H1 (cell line): ENCODE measurements at places on chromosomes 2 and 18. TPM values are rescaled to one million over a fixed set of nuclear protein-coding genes. Genes with fewer than 3 reads are reported as not detected.

GRCh38 chr2:13354031-13354430 lies 637.3 kb downstream of the TRIB2 start:
- DNase-seq, result no peak

DNA sequence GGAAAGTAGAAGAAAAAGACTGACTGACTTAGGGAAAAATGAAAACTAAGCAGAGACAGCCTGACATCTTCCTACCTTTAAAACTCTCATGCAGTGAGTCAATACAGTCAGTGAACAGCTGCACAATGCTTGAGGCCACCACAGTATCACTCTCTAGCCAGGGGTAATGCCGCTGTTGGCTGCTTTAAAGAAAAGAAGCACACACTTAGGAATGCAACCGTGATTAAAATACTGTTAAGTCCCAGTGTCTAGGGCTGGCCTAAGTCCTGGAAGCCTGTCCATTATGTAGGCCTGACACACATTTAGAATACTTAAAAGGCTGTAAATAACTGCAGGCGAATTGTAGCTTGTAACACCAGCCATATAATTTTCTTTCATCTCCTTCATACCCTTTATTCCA lies 50.7 kb downstream of the SIGLEC15 start:
- no peak for DNase-seq

- no peak for DNase-seq
Measured at GRCh38 chr2:11807156-11808015, 61.0 kb downstream of the LPIN1 start.

GRCh38 chr2:100537918-100538317 lies 24.9 kb upstream of the PDCL3 start:
- DNase-seq, result peak; percentile 44

- DNase-seq, result no peak
Measured at GRCh38 chr2:186197955-186198354, 288.1 kb upstream of the ZC3H15 start.

DNA sequence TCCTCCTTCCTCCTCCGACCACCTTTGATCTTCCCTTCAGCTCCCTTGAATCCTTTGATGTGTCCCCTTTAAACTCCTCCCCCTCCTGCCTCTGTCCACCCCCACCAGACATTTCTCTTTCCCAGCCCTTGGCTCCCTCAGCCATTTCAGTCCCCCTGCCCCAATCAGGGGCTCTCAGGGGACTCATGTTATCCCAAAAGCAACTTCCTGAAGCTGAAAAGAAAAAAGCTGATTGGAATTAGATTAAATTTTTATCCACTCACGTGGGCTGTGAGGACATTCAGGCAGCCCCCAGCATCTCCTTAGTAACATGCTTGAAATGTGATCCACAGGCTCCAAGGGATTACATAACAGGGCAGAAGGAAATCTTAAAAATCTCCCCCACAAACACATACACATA lies 81.3 kb downstream of the NEURL3 start:
- no peak for DNase-seq

- no peak for DNase-seq
Measured at GRCh38 chr2:30643674-30644073, 163.6 kb downstream of the CAPN13 start.

- DNase-seq, result no peak
Measured at GRCh38 chr2:21452263-21452662, 328.5 kb downstream of the TDRD15 start.

DNA sequence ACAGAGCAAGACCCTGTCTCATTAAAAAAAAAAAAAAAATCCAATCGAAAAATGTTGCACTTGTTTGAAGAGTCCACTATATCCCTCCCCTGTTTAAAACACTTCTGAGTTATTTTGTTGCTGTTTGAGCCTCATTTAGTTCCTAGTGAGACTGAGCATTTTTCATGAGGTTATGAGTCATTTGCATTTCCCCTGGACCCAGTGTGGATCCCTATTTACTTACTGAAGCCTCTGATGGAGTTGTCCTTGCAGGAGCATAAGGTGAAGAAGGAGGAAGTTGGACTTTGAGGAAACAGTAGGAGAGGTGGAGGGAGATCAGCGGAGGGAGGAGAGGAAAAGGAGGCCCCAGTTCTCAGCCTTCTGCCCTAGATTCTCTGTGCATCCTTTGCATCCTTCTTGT lies 5.1 kb downstream of the CXCR1 start:
- no peak for DNase-seq

DNA sequence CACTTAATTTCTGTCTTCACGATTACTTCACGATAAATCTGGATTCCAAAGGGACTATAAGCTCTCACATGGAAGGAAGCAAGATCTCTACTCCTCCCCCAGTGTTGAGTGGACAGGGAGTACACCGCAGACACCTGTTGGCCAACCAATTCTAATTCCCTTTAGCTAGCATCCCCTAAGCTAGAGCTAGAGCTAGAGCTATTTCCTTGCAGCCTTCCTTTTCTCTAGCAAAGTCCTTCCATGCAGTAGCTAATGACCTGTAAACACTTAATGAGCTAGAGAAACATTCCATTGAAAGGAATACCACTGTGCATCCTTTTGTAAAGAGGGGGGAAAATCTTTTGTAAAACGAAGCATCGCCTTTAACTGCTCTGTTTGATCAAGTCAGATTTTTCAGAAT lies 56.5 kb downstream of the BCL11A start:
- no peak for DNase-seq

DNA sequence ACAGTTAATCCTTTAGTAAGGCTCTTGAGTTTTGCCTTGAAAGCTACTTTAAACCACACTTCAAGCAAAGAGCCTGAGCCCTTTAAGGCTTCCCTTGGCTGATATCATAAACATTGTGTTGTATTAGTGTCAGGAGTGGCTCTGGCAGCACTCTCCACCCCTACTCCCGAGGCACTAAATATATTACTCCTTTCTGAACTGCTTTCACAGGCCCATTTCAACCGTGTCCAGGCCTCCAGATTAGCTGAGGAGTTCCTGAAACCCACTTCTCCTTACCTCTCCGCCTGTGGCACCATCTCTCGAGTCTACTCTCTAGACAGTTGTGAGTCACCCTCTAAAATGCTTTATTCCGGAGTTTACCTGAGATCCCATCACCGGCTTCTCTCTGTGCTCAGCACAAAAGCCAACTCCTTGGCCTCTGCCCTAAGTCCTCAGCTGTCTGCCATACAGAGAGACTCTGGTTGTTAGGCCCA lies 14.4 kb upstream of the STON1 start:
- DNase-seq, result no peak

- no peak for DNase-seq
Measured at GRCh38 chr2:10556271-10557140, 108.4 kb upstream of the ODC1 start.

GRCh38 chr2:44572196-44572900 lies 210.6 kb downstream of the CAMKMT start:
- DNase-seq, result no peak

DNA sequence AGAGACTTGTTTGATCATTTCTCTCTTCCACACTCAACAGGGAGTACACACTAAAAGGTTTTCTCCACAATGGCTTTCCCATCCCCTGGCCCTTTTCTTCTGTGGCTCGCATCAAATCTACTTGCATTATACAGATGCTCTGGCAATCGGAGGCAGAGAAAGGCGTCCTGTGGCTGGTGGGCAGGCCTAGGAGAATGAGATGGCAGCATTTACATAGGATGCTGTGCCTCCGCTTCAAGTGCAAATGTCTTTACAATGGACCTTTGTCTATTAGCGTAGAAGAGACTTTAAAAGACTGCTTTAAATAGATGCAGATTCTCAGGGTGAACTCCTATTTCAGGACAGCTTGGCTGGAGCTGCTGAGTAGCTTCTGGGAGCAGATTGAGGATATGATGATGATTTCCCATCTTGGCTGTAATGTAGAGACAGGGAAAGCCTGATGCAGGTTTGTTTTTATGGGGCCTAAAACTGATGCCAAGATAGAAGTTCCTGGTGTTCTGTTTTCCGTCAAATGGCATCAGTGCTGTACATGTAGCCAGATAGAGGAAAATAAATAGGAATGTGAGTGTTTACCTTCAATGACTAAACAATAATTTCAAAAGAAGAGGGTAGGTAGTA lies 423.4 kb downstream of the RND3 start:
- no peak for DNase-seq

DNA sequence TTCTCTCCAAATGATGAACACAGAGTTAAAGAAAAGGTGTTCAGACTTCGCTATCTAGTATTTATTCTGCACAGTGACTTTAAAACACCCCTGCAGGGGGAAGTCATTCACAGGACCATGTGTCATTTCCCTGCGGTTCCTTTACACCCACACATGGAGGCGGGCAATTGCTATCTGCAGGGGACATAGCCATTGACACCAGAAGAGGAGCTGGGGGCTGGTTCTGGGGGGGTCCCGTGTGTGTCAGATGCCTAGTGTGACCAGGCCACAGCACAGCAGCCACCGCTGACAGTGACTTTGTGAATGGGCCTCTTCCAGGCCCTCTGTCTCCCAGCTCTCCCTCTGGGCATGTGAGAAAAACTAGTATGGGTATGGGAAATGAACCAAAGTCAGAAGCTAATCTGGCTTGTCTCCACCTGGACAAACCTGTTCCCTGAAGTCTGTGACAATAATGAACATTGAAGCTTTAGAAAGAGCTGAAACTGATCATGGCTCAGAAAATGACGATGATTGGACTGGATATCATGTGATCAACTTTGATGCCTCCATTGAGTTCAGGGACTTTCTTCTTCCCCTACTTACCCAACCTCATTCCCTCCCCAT lies 7.5 kb upstream of the GBX2 start:
- DNase-seq, result no peak

DNA sequence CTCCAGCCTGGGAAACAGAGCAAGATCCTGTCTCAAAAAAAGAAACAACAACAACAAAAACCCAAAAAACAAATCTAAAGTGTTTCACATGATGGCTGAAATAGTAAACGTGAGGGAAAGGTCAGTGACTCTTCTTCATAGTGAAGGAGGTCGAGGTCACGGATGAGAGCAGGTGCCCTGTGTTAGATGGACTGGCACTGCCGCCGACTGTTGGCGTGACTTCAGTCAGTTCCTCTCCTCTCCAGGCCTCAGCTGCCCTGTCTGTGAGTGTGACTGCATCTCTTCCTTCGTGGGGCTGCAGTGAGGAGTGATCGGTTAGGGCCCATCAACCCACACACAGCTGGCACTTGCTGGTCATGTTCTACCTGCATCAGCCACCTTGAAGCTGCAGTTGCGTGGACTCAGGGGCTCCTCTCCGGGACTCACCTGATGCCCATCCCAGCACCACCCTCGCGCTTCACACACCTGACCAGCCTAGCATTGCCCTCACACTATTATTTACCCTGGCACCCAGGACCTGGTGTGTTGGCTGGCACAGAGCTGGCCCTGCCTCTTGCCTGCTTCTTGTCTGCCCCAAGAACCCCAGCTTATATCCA lies 30.1 kb upstream of the TMEM87B start:
- no peak for DNase-seq

DNA sequence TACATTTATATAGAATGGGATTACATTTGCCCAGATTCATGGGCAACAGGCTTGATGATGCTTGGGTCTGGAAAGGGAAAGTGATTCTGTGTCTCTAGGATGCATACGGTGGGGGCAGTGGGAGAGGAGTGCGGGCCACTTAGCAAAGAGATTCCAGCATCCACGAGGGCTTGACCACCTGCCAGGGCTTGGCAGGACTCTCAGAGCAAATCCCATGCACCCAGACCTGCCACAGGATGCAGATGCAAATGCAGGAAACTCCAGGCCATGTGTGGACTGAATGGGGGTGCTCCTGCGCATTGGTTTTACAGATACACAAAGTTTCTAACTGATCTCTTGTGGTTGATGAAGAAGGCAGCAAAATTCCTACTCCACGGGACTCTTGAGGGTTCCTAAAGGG lies 334.7 kb downstream of the CYRIA start:
- DNase-seq, result no peak

GRCh38 chr2:30233271-30234009 lies 2.1 kb downstream of the LBH start:
- no peak for DNase-seq

DNA sequence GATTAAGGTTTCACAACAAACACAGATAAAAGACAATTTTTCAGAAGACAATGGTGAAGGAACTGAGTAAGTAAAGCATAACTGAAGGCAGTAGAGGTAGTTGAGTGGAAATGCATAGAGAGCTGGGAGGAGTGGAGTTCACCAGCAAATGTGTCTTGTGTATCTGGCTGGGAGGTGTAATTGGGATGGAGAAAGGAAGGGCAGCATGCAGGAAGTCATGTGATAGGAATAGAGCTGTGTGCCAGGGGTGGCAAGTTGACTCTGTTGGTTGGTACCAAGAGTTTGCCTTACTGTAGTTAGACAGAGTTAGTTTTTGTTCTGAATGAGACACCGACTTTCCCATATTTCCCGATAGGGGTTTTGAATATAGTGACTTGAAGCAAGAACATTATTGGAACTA lies 56.3 kb downstream of the FMNL2 start:
- DNase-seq, result no peak

GRCh38 chr2:27186613-27187345 lies 25.1 kb upstream of the ATRAID start:
- DNase-seq, result no peak

- DNase-seq, result no peak
Measured at GRCh38 chr2:117341690-117342089, 472.8 kb upstream of the DDX18 start.

DNA sequence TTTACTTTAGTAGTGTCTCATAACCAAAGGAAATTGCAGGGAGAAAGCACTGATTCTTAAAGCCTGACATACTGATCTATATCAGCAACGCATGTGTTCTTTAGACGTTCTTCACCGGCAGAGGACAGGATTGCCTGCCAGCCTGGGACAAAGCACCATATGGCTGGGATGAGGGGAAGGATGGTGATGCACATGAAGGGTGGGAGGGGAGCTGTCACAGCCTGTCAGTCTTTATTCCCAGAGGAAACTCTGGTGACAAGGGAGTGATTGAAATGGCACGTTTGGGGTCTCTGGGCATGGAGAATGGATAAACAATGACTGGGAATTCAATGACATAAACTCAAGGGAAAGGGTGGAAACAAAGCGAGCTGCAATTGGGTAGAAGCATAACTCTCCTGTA lies 808.1 kb downstream of the DCC start:
- no peak for DNase-seq

DNA sequence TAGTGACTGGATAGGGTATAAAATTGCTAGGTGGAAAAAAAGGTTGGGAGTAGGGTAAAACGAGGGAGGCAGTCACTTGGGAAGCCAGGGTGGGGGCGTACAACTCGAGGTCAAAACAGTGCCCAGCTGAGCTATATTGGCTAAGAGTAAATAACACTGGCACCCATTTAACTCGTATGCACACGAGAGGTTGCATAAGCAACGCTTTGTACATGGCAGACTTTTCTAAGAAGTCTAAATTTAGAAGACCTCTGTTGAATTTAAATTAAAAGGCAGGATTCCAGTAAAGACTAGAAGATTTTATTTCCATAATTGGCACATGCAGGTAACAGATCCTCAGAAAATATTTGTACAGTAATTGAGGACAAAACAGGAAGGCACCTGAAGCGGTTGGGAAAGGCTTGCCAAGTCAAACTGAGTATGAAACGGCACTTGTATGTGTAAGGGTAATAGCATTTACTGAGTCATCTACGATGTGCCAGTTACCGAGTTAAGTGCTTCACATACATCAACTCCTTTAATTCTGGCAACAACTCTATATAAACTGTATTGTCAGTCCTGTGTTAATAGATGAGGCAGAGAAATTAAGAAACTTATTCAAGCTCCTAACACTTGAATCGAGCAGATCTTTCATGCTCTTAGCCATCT lies 1.4 kb upstream of the MALT1 start:
- peak; percentile 23 for DNase-seq

APCDD1 gene
- 2.6 and 3.0 TPM in 2 replicates for total RNA-seq

DCDC2C gene
- not detected in 2 replicates for total RNA-seq

RNF152 gene
- 2.2 and 2.7 TPM in 2 replicates for total RNA-seq

CCDC68 gene
- 0.80 and 0.92 TPM in 2 replicates for total RNA-seq

PXDN gene
- total RNA-seq, result 131 and 141 TPM in 2 replicates

CXCR1 gene
- total RNA-seq, result not detected in 2 replicates

RFX8 gene
- 0.60 and 1.3 TPM in 2 replicates for total RNA-seq

CROCC2 gene
- not detected in 2 replicates for total RNA-seq

PROC gene
- total RNA-seq, result 1.5 and 1.7 TPM in 2 replicates

PDE11A gene
- 0.19 and 0.36 TPM in 2 replicates for total RNA-seq

PLEKHA3 gene
- 20.1 and 22.3 TPM in 2 replicates for total RNA-seq
